ENCODE measurements at places on chromosomes 2 and 18.

DNA sequence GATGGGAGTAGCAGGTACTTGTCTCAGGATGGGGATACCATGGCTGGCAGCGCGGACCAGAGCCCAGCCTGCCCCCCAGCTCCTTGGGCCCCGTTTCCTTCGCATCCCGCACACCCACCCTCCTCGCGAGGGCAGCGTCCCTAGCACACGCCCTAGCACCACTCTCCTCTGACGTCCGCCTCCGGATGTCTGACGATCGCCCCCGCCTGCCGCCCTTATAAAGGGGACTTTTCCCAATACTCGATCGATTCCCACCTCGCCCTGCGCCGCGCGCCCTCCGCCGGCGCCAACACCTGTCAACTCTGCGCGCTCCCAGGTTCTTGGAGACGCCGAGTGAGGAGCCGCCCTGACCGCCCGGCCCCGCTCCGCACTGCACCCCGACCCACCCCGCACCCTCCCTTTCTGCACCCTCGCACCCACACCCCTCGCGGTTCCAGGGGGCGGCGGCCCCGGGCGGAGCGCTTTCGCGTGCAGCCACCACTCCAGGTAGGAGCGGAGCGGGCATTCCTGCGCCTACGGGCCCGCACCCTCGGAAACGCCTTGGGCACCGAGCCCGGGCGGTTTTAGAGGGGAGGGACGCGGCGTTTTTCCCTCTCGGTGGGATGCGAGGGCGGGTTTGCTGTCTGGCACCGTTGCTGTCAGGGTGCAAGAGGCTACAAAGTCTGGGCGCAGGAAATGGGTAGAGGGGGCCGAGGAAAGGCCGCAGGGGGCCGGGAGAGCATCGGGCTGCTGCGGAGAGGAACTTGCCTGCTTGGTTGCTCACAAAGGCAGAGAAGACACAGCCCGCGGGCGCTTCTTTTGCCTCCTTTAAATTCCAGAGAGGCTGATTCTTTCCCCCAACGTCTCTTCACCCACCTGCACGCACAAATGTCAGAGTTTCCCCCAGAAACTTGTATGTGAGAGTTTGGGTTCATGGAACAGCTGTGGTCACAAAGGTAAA, at the start of gene SLC5A7:
SLC5A7 (plus strand) TSS at position 247 of the 940 bp plus-strand sequence. CDS start 1,632 bp downstream, outside the sequence.
- DNase-seq: no peak

- peak; percentile 74 for DNase-seq
Measured at GRCh38 chr2:144583741-144584453, 64.0 kb upstream of the ZEB2 start.

DNA sequence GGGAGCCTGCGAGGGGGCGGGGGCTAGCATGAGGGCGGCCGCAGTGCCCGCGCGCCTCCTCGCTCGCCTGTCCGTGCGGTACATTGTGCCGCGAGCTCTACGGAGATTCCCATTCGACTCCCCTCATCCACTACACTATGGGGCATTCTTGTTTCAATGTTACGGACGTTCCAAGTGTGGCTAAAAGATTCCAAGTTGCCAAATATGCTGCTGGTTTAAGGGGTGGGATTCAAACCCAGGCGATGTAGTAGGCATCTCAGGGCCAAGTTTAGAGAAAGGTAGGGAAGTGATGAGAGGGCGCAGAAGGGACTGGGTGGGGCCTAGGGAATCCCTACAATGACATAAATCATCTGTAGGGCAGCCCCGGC, 10.0 kb upstream of the CRYBA2 start:
- no peak for DNase-seq

- DNase-seq: peak; percentile 29
Measured at GRCh38 chr2:163662141-163662780, 73.5 kb downstream of the FIGN start.

GRCh38 chr2:176804392-176804791, 408.2 kb upstream of the HNRNPA3 start:
- DNase-seq: no peak

- DNase-seq: no peak
Measured at GRCh38 chr2:222240676-222241049, 58.1 kb downstream of the PAX3 start.

- DNase-seq: no peak
Measured at GRCh38 chr2:198717451-198717850, 740.3 kb downstream of the SATB2 start.

DNA sequence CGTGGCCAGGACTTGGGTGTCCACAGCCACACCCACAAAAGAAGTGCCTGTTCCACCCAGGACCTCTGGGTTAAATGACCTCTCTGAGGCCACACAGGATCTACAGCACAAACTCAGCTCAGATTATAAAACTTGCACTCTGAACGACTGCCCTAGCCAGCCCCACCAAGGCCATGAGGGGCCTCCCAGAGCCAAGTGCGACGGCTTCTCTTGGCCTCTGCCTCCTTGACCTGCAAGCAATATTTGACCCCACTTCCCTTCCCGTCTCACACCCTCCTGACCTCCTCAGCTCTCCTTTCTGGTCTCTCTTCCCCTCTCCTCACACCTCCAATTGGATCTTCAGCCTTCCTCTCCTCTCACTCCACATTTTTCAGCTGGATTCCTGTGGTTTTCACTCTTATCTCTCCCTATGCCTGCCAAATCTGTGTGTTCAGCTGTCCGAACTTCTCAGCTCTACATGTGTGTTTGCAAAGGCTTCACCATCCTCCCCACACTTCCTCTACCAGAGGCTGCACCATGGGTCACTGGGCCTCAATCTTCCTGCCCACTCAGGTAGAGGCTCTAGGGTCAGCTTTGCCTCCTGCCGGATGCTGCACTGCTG, 25.3 kb upstream of the STEAP3 start:
- DNase-seq: peak; percentile 61

- DNase-seq: peak; percentile 67
Measured at GRCh38 chr2:25301453-25302352, 40.0 kb downstream of the DNMT3A start.

- DNase-seq: no peak
Measured at GRCh38 chr2:22748909-22749308, 636.1 kb upstream of the KLHL29 start.

DNA sequence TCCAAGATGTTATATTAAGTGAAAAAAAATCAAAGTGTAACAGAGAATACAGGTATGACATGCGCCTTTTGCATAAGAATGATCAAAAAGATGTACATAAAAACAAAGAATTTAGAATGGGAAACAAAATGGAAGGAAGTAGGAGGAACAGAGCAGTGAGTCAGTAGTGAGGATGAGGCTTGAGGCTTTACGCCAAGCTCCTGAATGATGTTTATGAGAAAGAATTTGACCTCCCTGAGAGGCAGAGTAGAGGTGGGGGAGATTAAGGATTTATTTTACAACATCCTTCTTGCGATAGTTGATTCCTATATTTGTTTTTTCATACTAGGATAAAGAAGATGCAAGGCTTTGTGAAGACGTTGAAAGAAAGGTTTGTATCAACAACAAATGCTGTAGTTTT, 81.4 kb downstream of the DCDC2C start:
- DNase-seq: peak; percentile 63

DNA sequence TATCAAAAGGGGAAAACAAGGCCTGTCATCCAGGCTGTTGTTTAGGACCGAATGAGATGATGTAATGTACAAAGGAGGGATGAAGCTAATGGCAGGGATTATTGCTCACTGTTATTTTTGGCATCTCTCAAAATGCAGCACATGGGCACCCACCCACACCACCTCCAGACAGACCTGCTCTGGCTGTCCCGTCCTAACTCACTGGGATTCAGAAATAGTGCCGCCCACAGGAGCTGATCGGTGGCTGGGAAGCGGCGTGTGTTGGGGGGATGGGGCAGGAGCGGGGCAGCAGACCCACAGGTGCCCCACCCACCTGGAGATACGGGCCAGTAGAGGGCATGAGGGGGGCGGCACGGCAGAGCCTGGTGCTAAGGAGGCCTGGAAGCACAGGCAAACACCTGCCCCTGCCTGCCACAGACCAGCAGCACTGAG, 52.2 kb downstream of the CRACDL start:
- DNase-seq: no peak

DNA sequence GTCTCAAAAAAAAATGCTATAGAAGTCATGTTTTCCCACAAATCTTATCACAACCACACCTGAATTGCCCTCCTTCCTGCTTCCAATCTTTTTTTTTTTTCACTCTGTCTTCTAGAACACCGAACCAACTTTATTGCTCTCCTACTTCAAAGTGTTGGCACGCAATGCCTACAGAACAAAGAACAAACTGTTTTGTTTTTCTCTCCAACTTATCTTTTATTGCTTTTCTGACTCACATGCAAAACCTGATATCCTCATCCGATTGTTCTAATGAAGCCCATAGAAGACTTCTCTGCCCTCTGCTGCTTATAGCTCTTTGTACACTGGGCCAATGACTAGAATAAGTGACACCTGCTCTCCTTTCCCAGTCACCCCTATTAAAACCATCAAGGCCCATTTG, 602.8 kb downstream of the EPHA4 start:
- peak; percentile 25 for DNase-seq

- DNase-seq: no peak
Measured at GRCh38 chr2:8154936-8155335, 526.9 kb upstream of the ID2 start.

DNA sequence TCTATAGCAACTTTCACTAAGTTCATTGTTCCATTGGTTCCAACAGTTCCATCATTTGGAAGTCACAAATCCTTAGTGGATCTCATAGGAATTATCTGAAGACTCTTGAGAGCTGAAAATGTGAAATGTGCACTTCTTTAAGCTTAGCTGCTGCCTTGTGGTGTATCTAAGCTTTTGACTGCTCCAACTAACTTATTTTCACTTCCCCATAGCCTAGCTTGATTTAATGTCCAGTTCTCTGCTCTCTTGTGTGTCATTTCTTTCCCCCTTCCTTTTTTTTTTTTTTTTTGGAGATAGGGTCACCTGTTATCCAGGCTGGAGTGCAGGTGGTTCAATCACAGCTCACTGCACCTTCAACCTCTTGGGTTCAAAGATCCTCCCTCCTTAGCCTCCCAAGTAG, 34.9 kb upstream of the CD302 start:
- no peak for DNase-seq

DNA sequence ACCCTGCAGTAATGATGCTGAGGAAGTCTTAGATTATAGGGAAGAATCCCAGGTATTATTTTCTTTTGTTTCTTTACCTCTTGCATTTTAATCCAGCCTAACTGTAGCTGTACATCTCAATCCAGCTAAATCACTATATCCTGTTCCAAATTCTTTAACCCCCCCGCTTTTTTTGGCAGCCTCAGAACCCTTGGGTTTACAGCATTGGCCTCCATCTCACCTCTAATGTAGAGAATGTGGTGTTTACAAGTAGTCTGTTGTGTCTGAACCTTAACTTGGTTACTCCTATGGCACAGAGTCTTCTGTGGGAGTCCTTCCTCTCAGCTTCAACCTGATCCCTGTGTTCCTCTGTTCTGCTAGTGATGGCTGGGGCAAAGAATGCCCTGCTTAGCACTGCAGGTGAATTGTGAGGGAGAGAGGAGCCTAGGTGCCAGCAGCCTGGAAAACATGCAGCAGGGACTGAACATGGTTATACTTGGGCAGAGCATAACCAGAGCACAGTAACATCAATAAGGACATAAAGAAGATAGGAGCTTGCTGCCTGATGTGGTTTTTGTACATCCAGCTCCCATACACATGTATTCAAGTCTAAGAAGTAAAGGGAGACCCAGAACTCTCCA, 130.2 kb downstream of the FAM124B start:
- no peak for DNase-seq

- DNase-seq: no peak
Measured at GRCh38 chr2:152171718-152172117, 3.8 kb downstream of the STAM2 start.

DNA sequence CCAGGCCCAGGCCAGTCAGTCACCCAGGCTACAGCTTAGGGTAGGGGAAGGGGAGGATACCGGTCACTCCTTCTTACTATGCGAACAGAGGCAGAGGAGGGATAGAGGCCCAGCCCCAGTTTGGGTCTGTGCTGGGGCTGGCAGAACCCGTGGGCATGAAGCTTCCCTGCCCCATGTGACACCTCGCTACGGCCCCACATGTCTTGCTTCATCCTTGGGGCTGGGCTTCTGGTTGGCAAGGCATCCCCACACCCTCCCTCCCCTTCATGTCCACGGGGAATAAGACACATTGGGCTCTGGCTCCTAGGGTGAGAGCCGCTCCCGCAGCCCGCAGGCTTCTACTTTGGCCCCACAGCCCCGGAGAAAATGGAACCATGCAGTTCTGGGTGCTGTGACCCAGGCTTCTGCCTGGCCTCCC, 32.4 kb downstream of the HS1BP3 start:
- DNase-seq: no peak

DNA sequence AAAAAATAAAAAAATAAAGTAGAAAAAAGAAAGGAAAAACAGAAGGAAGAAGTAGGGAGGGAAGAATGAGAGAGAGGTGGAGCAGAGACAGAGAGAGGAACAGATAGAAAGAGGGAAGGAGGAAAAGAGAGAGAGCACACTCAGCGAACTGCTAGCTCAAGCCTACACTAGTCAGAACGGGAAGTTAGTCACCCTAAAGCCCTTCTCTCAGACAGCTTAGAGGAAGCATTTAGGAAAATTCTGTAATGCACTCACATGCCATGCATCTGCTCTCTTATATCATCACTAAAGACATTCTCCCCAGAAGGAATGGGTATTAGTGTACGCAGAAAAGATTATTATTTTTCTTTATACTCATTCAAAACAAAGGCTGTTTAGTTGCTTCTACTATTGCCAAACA, 68.1 kb upstream of the SULT1C3 start:
- DNase-seq: no peak

GRCh38 chr2:55550368-55551102, 31.0 kb downstream of the CFAP36 start:
- peak; percentile 64 for DNase-seq

DNA sequence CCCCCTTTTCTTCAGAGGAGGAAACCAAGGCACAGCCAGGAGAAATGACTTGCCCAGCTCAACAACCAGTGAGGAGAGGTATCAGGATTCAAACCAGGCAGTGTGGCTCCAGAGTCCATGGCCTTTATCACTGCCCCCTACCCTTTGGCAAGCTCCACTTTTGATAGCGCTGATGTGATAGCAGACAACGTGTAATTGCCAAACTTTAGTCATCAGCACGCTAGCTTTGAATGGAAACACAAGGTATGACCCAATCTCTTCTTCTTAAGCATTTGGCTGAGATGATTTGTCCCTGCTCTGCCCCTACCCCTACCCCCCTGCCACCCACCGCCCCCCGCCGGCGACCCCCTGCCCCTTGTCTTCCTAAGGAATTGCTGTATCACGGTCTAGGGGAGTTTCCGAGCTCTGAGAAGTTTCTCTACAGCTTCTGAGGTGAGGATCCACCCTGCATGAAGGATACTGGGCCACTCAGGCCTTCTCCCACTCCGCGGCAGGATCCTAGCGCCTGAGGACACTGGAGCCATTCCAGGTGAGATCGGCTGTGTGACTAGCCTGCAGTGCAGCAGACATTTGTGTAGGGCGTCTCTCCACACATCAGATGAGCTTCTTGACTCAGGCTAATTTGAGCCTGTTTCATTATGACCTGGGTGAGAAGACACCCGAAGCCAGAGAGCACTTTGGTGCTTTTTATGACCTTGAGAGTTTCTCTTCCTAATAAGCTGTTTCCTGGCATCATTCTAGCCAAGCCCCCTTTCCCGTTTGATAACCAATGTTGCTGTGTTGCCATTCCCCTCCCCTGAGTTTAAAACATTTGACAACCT, 75.1 kb upstream of the MAP4K4 start:
- no peak for DNase-seq

GRCh38 chr18:67540559-67540958, 24.0 kb upstream of the DSEL start:
- no peak for DNase-seq
